NCI-H1105 (cell line): ENCODE measurements at places on chromosomes 1 and 21.
A peak's percentile ranks its signal among the peaks of the same experiment; 100 is the strongest.

- DNase-seq = no peak
Measured at GRCh38 chr1:198176179-198176578, 19.4 kb downstream of the NEK7 start.

- no peak for DNase-seq
Measured at GRCh38 chr1:61979729-61980128, 214.9 kb upstream of the L1TD1 start.

DNA sequence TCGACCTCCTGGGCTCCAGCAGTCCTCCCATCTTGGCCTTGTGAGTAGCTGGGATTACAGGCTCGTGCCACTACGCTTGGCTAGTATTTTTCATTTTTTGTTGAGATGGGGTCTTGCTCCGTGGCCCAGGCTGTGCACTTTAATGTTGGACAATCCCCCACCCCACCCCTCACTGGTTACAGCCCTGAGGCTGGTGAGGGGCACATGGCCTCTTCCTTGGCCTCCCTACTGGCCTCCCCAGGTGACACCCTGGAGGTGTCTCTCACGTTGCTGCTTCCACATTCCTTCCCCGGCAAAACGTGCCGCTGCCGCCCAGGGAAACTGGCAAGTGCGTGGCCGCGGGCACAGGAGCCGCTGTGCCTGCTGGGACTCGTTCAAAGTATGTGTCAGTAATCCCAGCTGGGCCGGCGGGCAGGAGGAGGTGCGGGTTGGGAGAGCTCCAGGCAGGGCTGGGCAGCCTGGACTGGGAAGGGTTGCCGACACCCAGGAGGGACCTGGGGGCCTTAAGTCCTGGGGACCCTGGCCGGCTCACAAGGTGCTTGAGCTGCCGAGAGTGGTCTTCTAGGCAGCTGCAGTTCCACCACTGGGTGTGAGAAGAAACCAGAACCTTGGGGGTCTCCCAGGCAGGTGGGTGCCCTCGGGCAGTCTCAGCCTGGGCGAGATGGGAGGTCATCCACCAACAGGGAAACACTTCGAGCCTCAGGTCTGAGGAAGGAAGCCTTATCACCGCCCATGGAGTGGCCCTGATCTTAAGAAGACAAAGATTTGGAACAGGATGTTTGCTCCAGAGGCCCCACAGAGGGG is 6.5 kb downstream of the WNT3A start:
- no peak for DNase-seq

DNA sequence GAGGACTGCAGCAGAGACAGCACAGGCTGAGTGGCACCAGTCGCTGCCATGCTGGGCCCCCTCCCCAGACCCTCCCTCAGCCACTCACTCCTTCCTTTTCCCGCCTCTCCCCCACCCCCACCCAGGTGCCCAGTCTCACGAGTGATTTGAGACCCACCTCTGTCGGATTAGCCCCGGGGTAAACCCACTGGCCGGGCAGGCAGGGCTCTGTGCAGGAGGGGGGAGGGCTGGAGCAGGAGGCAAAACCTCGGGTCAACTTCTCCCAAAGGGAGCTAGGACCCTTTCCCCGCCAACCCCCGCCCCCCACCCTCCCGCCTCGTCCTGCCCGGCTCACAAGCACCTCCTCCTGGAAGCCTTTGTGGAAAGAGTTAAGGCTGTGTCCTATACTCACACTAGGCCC is 3.5 kb upstream of the MRPL24 start:
- DNase-seq = no peak

- no peak for DNase-seq
Measured at GRCh38 chr1:47449822-47450552, 12.1 kb downstream of the FOXD2 start.

- no peak for DNase-seq
Measured at GRCh38 chr1:68344208-68344607, 105.5 kb downstream of the RPE65 start.

GRCh38 chr1:174775621-174776020 is 224.1 kb upstream of the CACYBP start:
- DNase-seq = no peak

DNA sequence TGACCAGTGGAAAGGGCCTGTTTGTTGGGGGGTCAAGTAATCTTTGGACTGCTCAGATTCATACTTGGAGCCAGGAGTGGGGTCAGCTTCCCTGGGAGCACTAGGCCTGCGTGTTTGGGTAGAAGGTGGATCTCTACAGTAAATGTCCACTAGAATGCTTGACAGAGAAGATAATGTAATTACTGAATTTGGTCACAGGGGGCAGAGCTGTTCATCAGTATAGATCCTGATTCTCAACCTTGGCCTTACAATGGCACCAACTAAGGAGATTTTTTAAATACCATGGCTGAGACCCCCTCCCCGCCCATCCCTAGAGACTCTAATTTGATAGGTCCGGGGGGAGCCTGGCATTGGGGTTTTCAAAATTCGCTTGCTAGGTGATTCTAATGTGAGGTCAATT is 217.5 kb upstream of the PLXNA2 start:
- DNase-seq = no peak

DNA sequence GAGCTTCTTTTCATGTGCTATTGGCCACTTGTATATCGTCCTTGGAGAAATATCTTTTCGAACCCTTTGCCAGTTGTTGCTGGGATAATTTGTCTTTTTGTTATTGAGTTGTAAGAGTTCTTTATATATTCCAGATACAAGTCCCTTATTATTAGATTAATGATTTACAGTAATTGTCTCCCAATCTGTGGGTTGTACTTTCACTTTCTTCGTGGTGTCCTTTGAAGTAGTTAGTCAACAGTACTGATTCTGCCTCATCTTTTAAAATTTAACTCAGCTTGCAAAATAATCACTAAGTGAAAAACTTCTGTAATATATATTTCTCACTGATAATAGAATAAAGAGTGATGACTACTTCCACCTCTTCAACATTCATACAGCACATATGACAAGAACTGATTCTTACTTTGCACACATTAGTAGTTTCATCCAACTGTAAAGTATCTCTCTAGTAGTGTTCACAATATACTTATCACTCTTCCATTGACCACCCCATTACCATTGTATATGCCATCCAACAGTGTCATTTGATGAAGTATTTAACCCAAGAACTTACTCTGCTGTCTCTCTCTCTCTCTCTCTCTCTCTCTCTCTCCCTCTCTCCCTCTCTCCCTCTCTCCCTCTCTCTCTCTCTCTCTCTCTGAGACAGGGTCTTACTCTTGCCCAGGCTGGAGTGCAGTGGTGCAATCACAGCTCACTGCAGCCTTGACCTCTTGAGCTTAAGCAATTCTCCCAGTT is 104.2 kb upstream of the DMRTA2 start:
- DNase-seq = no peak

- DNase-seq = no peak
Measured at GRCh38 chr1:213582976-213583567, 404.7 kb upstream of the PROX1 start.

GRCh38 chr1:209504571-209504970 is 78.9 kb upstream of the CAMK1G start:
- no peak for DNase-seq

- no peak for DNase-seq
Measured at GRCh38 chr1:197567442-197567841, 207.8 kb downstream of the DENND1B start.

DNA sequence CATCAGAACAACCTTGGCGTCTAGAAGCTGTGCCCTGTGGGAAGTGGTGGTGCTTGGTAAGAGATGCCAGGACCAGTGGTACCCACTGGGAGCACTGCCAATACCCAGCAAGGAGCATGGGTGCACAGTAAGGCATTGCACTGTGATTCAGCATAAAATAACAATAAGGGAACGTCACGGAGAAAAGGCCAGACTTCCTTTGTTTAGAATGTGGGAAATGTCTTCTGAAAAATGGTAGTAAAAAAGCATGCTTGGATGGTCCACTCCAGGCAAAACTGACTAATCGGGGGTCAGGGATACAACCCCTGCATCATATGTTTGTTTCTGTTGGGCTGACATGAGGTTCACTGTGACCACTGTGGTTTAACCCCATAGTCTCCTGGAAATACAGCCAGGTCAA is 14.7 kb downstream of the METTL18 start:
- no peak for DNase-seq

DNA sequence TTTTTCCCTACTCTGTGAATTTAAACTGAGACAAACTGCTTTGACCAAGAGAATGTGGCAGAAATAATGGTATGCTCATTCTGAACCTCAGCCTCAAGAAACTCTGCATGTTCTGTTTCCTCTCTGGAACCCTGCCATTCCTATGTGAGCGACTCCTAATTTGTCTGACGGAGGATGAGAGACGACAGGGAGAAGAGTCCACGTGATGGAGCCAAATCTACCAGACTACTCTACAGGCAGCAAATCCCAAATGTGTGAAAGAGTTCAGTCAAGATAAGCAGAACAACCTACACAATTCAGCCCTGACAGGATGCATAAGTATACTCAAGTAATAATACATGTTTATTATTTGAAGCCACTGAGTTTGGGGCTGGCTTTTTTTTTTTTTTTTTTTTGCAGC is 153.5 kb downstream of the DPYD start:
- no peak for DNase-seq

- no peak for DNase-seq
Measured at GRCh38 chr1:119631086-119631432, 17.0 kb downstream of the ZNF697 start.

- DNase-seq = no peak
Measured at GRCh38 chr1:207754974-207755700, 3.3 kb downstream of the CD46 start.

- DNase-seq = no peak
Measured at GRCh38 chr1:211616231-211616964, 37.4 kb upstream of the SLC30A1 start.

DNA sequence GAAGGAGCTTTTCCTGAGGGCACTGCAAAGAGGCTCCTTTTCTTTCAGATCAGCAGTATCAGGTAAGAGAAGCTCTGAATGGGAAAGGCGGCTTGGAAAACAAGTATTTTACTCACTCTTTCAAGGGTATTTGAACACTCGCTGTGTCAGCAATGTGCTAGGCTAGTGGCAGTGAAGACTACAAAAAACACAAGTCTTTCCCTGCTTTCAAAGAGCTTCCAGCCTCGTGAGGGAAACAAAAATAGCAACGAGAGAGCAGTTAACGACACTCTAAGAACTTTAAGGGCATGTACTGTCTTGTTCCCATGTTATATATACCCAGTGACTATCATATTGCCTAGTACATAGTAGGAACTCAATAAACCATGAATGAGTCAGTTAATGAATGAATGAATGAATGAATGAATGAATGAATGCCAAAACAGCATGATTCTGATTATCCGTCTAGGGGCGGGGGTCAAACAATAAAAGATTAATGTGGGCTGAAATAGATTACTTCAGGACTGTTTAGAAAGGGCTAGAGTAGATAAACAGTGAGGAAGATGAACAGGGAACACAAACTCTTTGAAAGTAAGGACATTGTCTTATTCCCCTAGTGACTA is 14.2 kb upstream of the MCOLN3 start:
- no peak for DNase-seq

GRCh38 chr1:162305969-162306368 is 70.7 kb downstream of the SPATA46 start:
- no peak for DNase-seq

DNA sequence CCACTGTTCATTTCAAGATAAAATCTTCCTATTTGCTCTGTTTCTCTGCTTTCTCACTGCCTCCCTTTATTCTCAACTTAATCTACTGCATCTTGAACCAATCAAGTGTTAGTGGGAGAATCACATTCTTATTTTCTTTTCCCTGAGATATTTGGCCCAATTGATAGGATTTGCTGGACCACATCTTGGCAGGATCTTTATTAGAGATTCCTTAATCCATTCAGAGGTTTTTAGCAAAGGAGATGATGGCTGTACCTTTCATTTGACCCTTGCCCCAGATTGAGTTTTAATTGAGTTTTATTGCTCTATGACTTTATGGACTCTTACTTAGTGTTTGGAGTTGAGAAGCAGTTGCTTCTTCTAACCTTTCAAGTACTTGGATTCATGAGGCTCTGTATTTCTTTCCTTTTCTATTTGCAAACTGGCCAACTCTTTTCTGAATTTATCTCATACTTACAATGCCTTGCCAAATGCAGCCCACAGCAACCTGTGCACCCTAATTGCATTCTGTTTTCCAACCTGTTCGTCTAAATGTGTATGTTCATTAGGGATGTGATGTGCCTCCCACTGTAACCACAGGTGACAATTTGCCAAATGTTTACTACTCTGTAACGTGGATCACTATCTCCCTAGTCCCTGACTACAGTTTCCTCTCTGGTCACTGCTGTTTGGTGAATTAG is 274.8 kb upstream of the KAZN start:
- no peak for DNase-seq

DNA sequence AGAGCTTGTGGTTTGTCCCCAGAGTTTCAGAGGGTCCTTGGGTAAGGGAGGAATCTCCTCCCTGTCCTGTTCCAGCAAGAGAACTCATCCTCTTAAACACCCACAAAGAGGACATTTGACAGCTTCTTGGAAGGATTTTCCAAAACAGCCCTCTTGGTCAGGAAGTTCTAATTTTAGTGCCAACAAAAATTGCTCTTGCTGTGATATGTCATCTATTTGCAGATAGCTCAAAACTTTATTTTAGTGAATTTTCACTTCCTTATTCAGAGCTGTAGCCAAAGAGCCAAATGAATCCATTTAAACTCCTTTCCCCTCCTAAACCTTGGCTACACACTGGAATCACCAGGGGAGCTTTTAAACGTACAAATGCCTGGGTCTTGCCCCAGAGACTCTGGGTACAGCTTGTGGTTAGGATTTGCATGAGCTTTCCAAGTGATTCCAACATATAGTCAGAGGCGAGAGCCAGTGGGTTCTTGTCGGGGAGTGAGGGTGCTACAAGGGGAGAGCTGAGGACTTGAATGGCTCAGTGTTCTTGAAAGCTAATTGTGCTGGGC is 11.8 kb upstream of the RASSF5 start:
- no peak for DNase-seq

DNA sequence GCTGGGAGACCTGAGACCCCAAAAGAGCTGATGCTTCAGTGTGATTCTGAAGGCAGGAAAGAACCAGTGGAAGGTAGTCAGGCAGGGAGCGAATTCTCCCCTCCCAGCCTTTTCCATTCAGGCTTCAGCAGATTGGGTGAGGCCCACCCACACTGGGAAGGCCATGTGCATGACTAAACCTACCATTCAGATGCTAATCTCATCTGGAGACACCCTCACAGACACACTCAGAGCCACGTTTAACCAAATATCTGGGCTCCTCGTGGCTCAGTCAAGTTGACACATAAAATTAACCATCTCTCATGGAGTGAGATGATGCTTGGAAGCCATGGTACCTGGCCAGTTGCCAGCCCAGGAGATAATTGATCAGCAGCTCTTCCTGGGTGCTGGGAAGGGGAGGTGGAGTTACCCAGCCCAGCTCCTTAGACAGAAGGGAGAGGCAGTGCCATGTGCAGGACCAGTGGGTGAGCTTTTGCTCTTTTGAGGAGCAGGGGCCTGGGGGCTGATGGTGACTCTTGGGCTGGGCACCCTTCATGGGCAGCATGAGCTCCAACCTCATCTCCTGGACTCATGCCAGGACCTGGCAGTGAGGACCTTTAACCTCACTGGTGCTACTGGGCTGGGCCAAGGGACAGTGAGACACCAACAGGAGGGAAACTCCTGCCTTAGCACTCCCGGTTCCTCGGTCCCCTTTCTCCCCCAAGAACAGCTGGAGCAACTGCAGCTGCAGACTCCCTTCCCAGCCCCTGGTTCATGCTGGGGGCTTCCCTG is 89.0 kb upstream of the ACTL8 start:
- peak; percentile 30 for DNase-seq
